Upper lobe of right lung (tissue), 1 donor: ENCODE measurements at places on chromosomes 13 and 19. TPM values are rescaled to one million over a fixed set of nuclear protein-coding genes. Genes with fewer than 3 reads are reported as not detected.
A peak's percentile ranks its signal among the peaks of the same experiment; 100 is the strongest.

DNA sequence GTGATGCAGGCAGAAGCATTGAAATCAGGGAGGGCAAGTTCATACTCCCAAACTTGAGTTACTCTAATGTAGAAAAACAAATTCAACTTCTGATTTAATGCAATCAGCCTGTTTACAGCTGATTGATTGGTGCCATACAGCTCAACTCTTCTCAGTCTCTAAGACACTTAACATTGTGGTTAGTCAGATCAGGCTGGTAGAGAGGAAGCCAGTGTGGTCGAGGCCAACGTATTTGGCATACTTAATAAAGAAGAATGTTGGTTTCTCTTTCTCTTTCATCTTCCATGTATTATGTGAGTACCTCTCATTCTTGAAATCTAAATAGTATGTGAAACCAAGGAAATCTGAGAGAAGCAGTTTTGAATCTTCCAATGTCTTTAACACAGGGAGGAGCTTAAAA, 255.0 kb upstream of the SLITRK1 start:
- no peaks in the 10 kb centered on the region for H3K36me3 ChIP-seq
- H3K27ac ChIP-seq, result no peak overlapping the region
- no peaks in the 10 kb centered on the region for H3K4me1 ChIP-seq
- H3K4me3 ChIP-seq, result peak overlapping the region; percentile 4
- no peak for DNase-seq

DNA sequence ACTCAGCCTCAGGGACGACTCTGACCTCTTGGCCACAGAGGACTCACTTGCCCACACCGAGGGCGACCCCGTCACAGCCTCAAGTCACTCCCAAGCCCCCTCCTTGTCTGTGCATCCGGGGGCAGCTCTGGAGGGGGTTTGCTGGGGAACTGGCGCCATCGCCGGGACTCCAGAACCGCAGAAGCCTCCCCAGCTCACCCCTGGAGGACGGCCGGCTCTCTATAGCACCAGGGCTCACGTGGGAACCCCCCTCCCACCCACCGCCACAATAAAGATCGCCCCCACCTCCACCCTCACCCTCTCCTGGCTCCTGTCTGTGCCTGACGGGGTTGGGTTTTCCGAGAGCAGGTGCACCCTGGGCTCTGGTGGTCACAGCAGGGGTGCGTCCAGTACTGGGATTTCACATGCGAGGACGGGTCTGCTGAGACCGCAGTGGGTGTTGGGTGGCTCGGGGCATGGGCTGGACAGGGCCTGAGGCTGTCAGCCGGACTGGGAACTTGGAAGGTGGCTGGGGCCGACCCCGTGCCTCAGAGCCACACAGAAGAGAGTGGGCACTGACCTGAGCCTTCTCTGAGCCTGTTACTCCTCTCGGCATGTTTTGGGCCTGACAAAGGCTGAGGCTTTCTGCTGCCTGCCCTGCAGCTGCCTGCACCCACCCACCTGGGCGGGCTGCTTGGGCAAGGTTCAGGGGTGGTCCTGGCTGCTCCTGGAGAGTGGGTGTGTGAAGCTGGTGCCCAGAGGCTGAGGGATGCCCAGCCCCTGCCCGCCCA, 6.3 kb upstream of the HCN2 start:
- H3K36me3 ChIP-seq, result peaks cover 37% of the 10 kb centered on the region
- no peak for DNase-seq
- peaks cover 9% of the 10 kb centered on the region for H3K27me3 ChIP-seq
- peaks cover 8% of the 10 kb centered on the region for H3K4me1 ChIP-seq

- H3K27ac ChIP-seq, result no peak overlapping the region
- no peak for DNase-seq
- no peaks in the 10 kb centered on the region for H3K27me3 ChIP-seq
- no peak overlapping the region for H3K4me3 ChIP-seq
- peaks cover 11% of the 10 kb centered on the region for H3K4me1 ChIP-seq
Measured at GRCh38 chr13:31196992-31197391, 2.8 kb upstream of the B3GLCT start.

DNA sequence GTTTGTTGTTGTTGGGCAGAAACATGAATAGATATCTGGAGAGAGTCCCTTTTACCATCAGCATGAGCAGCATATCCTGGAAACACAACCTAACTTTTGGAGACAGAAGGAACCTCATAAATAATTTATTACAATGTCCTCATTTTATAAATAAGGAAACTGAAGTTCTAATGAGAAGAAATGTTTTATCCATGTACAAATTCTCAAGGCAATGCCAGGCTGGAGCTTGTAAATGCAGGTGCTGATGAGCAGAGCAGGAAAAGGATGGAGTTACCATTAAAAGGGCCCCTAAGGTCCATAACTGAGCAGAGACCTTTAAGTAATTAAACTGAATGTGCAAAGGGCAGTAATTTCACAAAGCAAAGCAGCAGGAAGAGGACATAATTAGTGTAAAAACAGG, 17.3 kb downstream of the LCP1 start:
- no peaks in the 10 kb centered on the region for H3K27me3 ChIP-seq
- H3K4me1 ChIP-seq, result peaks cover 22% of the 10 kb centered on the region
- H3K36me3 ChIP-seq, result peaks cover under 1% of the 10 kb centered on the region
- H3K27ac ChIP-seq, result no peak overlapping the region
- DNase-seq, result no peak
- no peak overlapping the region for H3K4me3 ChIP-seq

DNA sequence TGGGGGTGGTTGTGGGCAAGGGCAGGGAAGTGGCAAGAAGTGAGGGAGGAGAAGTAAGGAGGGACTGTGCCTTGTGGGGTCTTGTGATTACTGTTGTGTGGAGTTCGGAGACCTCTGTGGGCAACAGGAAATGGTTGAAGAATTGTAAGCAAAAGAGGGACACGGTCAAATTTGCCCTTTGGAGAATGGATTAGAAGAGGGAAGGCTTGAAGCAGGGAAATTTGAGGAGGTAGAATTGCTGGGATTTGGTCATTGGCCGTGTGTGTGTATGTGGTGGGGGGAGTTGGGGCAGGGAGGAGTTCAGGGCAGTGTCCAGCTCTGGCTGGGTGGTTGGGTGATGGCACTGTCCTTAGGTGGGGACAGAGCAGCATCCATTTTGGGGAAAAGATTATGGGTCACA, 3.6 kb downstream of the WASF3 start:
- no peaks in the 10 kb centered on the region for H3K27me3 ChIP-seq
- no peaks in the 10 kb centered on the region for H3K36me3 ChIP-seq
- no peak overlapping the region for H3K4me3 ChIP-seq
- peak overlapping the region; percentile 18 for H3K27ac ChIP-seq
- no peak for DNase-seq
- H3K4me1 ChIP-seq, result peaks cover 3% of the 10 kb centered on the region

The CCNA1 gene
- total RNA-seq, result 0.46 TPM

The UBXN6 gene
- 113 TPM for total RNA-seq

The HSD17B14 gene
- 23.5 TPM for total RNA-seq
